Articular chondrocyte of knee joint (primary cell): ENCODE measurements at places on chromosomes 5 and 9. TPM values are rescaled to one million over a fixed set of nuclear protein-coding genes. Genes with fewer than 3 reads are reported as not detected.

Gene LPAR1
- total RNA-seq: 212 and 263 TPM in 2 replicates

Gene FAXDC2
- total RNA-seq: 16.5 and 22.5 TPM in 2 replicates

Gene CDC42SE2
- total RNA-seq: 27.3 and 27.6 TPM in 2 replicates

Gene DBH
- under 0.01 TPM in 1 of 2 replicates, not detected in the other for total RNA-seq

Gene ZNF622
- 37.2 and 39.9 TPM in 2 replicates for total RNA-seq

Gene RANBP3L
- 0.76 and 0.78 TPM in 2 replicates for total RNA-seq

Gene SAP30L
- total RNA-seq: 24.3 and 27.3 TPM in 2 replicates

Gene TMEM161B
- 19.3 and 20.4 TPM in 2 replicates for total RNA-seq

Gene CDKN2A
- 1.8 and 6.6 TPM in 2 replicates for total RNA-seq

Gene PCDHGC4
- total RNA-seq: 5.6 and 6.4 TPM in 2 replicates

Gene SLC36A3
- not detected in 2 replicates for total RNA-seq
